ENCODE measurements at places on chromosomes 6 and 20. TPM values are rescaled to one million over a fixed set of nuclear protein-coding genes. Genes with fewer than 3 reads are reported as not detected.

Gene SLC17A2
- total RNA-seq: not detected

Gene CRIP3
- 20.1 TPM for total RNA-seq

Gene SPATS1
- total RNA-seq: not detected

Gene SLC22A23
- 14.6 TPM for total RNA-seq

Gene MATN4
- 0.67 TPM for total RNA-seq

Gene OR2B6
- not detected for total RNA-seq

Gene OLIG3
- 0.28 TPM for total RNA-seq

- DNase-seq: peak; percentile 79
Measured at GRCh38 chr20:44056010-44056698, 130.8 kb downstream of the JPH2 start.

DNA sequence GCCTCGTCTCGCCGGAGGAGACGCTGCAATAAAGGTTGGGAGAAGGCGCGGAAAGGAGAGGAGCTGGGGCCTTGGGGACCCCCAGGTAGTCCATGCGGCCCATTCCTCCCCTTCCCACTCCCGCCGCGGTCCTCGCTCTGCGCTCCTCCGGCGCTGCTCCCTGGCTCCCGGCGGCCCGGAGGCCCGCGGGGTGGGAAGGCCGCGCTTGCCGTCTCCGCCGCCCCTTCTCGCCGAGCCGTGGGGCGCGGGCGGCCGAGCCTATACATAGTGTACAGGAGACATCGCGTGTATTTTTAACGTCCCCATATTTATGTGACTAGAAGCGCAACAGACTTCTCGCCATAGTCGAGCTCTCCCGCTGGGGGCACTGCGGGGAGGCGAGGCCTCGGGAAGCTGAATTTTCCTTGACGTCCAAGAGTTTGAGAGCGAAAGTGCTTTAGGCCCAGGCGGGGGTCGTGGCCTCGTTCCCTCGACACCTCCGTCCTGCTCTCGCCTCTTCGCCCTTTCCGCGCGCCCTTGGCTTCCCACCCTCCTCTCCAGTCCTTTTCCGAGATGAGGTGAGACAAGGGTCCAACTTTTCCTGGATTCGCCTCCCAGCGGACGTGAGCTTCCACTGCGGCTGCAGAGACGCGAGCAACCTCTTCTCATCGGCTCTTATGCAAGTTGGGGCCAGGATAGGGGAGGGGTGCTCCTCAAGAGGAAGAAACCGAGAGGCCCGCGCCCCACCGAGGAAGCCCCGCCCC lies 29.0 kb downstream of the SLC12A5 start:
- peak; percentile 89 for DNase-seq

DNA sequence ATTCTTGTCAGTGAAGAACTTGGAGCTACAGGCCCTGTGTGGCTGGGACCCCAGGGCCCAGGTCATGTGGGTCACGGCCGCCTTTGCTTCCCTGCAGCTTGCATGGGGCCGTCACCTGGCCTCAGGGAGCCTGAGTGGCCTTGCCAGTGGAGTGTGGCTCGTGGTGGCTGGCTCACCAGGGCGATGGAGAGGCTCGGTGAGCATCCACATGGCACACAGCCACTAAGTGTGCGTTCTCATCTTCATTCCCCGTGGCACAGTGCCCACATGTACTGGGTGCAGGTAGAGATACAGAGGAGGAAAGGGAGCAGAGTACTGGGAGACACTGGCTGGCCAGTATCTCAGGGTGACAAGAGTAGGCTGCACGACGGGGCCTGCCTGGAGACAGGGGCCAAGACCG lies 21.5 kb downstream of the MANBAL start:
- no peak for DNase-seq

- no peak for DNase-seq
Measured at GRCh38 chr20:31877684-31878083, 7.2 kb downstream of the TTLL9 start.

- DNase-seq: no peak
Measured at GRCh38 chr6:105458551-105458950, 55.7 kb upstream of the PREP start.

- no peak for DNase-seq
Measured at GRCh38 chr20:58930496-58930895, 50.6 kb upstream of the NELFCD start.

GRCh38 chr20:14712302-14712739 lies 374.9 kb upstream of the FLRT3 start:
- no peak for DNase-seq

DNA sequence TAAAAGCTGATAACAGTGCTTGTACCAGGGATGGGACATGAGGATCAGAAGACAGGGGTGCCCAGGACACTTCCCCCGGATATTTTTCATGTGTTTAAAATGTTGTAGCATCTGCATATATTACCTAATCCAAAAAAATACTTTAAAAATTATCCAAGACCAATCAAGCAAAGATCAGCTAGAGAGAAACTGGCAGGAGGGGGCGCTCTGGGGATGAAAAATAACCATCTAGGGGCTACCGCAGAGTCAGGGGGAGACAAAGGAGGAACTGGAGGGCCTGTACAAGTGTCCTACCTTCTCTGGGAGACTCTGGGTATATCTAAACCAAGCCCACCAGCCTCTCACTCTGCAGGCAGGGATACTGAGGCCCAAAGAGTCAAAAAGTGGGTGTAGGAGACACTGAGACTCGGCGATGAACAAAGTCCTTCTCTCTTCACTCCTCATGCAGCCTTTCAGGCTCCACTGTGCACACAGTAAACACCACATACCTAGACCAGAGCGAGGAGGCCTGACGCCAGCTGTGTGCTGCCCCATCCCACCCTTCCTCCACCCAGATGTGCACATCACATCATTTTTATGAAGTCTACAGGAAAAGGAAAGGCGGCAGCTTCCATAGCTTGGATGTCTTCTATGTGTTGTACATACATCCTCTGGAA lies 9.8 kb downstream of the RIMS4 start:
- peak; percentile 85 for DNase-seq

DNA sequence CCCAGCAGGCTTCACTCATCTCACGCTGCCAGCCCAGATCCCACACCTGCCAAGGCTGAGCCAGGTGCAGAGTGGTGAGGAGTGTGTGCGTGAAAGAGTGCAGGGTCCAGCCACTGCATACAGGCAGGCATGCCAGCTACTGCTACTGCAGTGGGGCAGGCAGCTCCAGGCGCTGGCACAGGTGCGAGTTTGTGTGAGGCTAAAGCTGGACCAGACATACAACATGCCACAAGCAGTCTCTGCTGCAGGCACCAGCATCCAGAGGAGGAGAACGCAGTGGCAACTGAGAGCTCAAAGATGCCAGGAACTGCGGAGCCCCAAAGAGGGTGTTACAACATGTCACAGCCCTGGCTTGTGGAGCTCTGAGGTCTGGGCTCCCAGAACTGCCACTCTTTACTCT lies 149.8 kb downstream of the EYS start:
- DNase-seq: no peak

DNA sequence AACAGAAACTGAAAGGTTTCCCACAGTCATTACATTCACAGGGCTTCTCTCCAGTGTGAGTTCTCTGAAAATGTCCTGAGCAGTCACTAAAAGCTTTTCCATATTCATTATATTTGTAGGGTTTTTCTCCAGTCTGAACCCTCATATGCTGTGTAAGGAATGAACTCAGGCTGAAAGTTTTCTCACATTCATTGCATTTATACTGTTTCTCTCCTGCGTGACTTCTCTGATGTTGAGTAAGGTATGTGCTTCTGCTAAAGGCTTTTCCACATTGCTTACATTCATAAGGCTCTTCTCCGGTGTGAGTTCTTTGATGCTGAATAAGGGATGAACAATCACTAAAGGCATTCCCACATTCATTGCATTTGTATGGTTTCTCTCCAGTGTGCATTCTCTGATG lies 29.8 kb upstream of the ZNF391 start:
- DNase-seq: no peak

- no peak for DNase-seq
Measured at GRCh38 chr6:29656157-29656556, 735 bp upstream of the MOG start.

GRCh38 chr6:50850223-50851048 lies 31.8 kb downstream of the TFAP2B start:
- peak; percentile 87 for DNase-seq
